ENCODE measurements at places on chromosomes 2 and 18. TPM values are rescaled to one million over a fixed set of nuclear protein-coding genes. Genes with fewer than 3 reads are reported as not detected.

The MCFD2 gene
- 24.4 TPM for polyA plus RNA-seq

The ABCB11 gene
- not detected for polyA plus RNA-seq

The AMER3 gene
- 5.7 TPM for polyA plus RNA-seq

The MAP2 gene
- 95.4 TPM for polyA plus RNA-seq

The DSG2 gene
- 0.19 TPM for polyA plus RNA-seq

The LAMA1 gene
- 0.32 TPM for polyA plus RNA-seq

Data from brain (organoid and tissue), 16 donors.